ENCODE measurements at places on chromosomes 7 and 10. TPM values are rescaled to one million over a fixed set of nuclear protein-coding genes. Genes with fewer than 3 reads are reported as not detected.

The GPER1 gene
- total RNA-seq = not detected

- DNase-seq = no peak
These were observed 247.0 kb downstream of the STK31 start for GRCh38 chr7:23956772-23957576.

- DNase-seq = no peak
These were observed 24.0 kb downstream of the GSTO2 start for GRCh38 chr10:104293011-104293410.

The DNAJC12 gene
- total RNA-seq = 37.3 TPM

DNA sequence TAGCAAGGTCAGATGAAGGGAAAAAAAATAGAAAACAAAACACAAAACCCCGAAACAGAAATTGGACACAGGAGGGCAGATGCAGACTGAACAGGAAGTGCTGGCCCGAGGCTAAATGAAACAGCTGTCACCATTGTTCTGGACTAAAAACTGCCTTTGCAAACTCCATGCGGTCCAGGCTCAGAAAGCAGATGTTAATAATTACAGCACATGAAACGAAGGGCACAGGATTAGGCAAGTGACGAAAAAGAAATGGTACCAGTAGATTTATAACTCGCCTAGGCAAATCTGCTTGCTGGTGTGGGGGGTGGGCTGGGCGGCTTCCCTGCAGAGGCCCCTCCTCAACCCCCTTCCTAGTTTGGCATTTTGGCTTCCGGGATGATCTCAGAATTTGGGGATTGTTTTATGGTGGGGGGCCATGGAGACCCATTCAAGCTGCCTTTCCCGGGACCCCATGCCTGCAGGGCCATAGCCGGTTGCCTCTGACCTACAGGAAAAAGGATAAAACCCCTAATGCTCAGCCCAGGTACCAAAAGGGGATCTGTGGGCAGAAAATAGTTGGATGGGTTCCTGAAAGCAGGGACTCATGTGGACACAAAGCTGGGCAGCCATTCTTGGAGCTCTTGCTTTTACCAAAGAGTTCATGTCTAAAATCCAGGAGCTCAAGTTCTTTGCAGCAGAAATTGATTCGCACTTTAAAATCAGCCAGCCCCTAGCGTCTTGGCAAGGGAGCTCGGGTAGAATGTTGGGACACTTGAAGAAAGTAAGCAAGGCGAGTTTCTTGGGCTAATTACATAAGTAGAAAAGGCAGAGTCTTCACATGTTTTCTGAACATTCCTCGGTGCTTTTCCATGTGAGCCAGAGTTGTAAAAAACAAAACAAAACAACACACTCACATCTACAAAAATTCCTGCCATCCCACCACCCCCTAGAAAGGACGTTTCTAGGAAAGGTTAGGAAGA, 39.0 kb upstream of the EMX2 start:
- DNase-seq = no peak

The PNLIPRP3 gene
- not detected for total RNA-seq
